ENCODE measurements at places on chromosomes 11 and 22.

GRCh38 chr11:93169950-93170561 is 27.7 kb downstream of the SLC36A4 start:
- peaks cover 5% of the 10 kb centered on the region for H3K36me3 ChIP-seq
- DNase-seq: no peak
- no peak overlapping the region for H3K4me3 ChIP-seq

DNA sequence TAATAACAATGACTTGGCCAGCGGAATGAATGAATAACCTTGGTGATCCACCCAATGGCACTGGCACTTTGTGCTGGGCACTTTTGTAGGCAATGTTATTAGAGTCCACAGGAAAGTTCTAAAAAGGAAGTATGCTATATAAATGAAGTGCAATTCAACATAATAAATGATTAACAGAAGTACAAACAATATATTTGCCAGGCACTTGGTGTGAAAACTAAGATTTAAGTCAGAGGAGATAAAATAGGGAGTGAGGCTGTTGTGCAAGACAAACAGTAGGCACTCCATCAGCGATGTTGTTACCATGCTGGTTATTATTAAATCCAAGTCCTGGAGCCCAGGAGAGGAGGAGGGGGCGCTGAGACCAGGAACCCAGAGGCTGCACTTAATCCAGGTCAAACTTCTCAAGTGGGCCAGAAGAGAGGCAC is 173.8 kb downstream of the LARGE1 start:
- H3K4me3 ChIP-seq: no peak overlapping the region
- peaks cover 12% of the 10 kb centered on the region for H3K4me1 ChIP-seq
- no peaks in the 10 kb centered on the region for H3K27me3 ChIP-seq
- no peak overlapping the region for H3K27ac ChIP-seq

GRCh38 chr11:108224911-108225786 is 2.3 kb downstream of the ATM start:
- no peaks in the 10 kb centered on the region for H3K27me3 ChIP-seq
- no peak overlapping the region for H3K4me3 ChIP-seq
- peaks cover 33% of the 10 kb centered on the region for H3K4me1 ChIP-seq
- H3K36me3 ChIP-seq: peaks cover 8% of the 10 kb centered on the region
- DNase-seq: peak; percentile 43

DNA sequence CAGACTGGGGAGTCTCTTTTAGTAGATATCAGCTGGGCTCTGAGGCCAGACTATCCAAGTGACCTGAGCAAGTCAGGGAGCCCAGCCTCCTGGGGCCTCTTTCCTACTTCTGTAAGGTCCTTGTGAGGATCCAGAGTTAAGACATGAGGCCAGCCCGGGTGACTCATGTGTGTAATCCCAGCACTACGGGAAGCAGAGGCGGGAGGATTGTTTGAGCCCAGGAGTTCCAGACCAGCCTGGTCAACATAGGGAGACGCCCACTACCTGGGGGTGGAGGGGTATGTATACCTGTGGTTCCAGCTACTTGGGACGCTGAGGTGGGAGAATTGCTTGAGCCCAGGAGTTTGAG is 36.9 kb upstream of the POLA2 start:
- H3K36me3 ChIP-seq: no peaks in the 10 kb centered on the region
- peaks cover 2% of the 10 kb centered on the region for H3K4me1 ChIP-seq
- DNase-seq: no peak
- no peak overlapping the region for H3K27ac ChIP-seq
- peak overlapping the region; percentile 79 for H3K4me3 ChIP-seq

- no peak overlapping the region for H3K27ac ChIP-seq
- H3K27me3 ChIP-seq: peaks cover 8% of the 10 kb centered on the region
- H3K4me3 ChIP-seq: no peak overlapping the region
Observed at GRCh38 chr11:114790910-114791309, 112.6 kb downstream of the NXPE2 start.

DNA sequence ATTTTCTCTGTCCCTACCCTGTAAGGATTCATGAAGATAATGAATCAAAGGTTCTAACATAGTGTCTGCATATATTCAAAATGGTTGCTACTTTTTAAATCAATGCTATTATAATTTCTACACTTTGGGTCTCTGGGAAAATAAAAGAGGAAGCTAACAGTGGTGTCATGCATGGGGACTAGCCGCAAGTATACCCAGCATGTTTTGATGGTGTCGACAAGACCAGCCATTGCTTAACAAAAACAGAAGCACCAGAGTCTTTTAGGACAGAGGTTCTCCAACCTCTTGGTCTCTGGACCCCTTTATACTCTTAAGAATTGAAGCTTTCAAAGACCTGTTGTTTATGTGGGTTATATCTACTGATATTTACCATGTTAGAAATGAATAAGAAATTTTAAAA is 37.8 kb downstream of the RNF141 start:
- H3K27me3 ChIP-seq: no peaks in the 10 kb centered on the region
- H3K36me3 ChIP-seq: peaks cover 33% of the 10 kb centered on the region
- DNase-seq: peak; percentile 9
- peak overlapping the region; percentile 94 for H3K27ac ChIP-seq
- peak overlapping the region; percentile 11 for H3K4me3 ChIP-seq

DNA sequence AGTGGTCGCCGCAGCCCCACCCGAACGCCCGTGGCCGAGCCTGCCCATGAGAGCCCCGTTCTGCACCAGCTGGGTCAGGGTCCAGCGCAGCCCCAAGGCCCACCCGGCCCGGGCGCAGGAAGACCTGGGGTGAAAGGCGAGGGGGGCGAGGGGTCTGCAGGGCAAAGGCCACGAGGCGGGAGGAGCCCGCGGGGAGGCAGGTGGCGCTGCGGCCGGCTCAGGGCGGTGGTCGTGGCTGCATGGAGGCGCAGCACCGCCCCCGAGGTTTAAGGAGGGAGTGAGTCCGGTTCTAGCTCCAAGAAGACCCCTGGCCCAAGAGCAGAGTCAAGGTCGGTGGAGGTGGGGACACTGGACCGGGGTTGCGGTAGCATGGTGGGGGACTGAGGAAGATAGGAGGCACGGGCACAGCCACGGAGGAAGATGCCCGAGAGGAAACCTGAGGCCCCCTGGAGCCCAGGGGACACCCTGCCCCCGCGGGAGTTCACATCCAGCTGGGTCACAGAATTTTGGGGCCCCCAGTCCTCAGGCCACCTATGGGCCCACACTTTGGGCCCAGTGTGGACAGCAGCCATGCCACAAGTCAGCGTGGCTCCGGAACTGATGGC is 514 bp upstream of the HDAC10 start:
- DNase-seq: no peak
- peak overlapping the region; percentile 58 for H3K27ac ChIP-seq
- H3K4me3 ChIP-seq: peak overlapping the region; percentile 80

GRCh38 chr11:96257036-96257435 is 86.0 kb downstream of the MAML2 start:
- H3K27me3 ChIP-seq: no peaks in the 10 kb centered on the region
- H3K36me3 ChIP-seq: peaks cover 5% of the 10 kb centered on the region
- H3K27ac ChIP-seq: peak overlapping the region; percentile 97
- peaks cover 65% of the 10 kb centered on the region for H3K4me1 ChIP-seq
- no peak for DNase-seq

GRCh38 chr11:122176651-122177050 is 60.6 kb upstream of the BLID start:
- H3K36me3 ChIP-seq: no peaks in the 10 kb centered on the region
- no peak overlapping the region for H3K4me3 ChIP-seq
- H3K27me3 ChIP-seq: no peaks in the 10 kb centered on the region
- H3K27ac ChIP-seq: no peak overlapping the region
- no peak for DNase-seq

- no peak overlapping the region for H3K27ac ChIP-seq
- no peaks in the 10 kb centered on the region for H3K36me3 ChIP-seq
- no peaks in the 10 kb centered on the region for H3K27me3 ChIP-seq
- H3K4me3 ChIP-seq: no peak overlapping the region
- no peak for DNase-seq
- no peaks in the 10 kb centered on the region for H3K4me1 ChIP-seq
Observed at GRCh38 chr11:105244160-105244825, 104.7 kb upstream of the CARD18 start.
